ENCODE measurements at places on chromosomes 4 and X. TPM values are rescaled to one million over a fixed set of nuclear protein-coding genes. Genes with fewer than 3 reads are reported as not detected.
A peak's percentile ranks its signal among the peaks of the same experiment; 100 is the strongest.

DNA sequence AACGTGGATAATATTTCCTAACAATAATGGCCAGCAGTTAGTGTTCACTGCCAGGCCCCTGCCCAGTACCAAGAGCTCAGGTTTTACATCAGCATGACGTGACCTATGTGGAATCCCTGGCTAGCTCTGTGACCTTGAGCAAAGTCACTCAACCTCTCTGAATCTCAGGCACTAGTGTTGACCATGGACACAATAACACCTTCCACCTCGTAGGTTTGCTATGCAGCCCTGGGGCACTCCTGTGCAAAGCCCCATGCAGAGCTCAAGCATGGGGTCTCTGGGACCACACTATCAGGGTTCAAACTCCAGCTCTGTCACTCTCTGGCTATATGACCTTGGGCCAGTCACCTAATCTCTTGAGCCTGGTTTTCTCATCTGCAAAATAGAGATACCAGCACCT, 38.7 kb upstream of the MSX1 start:
- H3K4me1 ChIP-seq = no peaks in the 10 kb centered on the region
- H3K36me3 ChIP-seq = no peaks in the 10 kb centered on the region
- no peak for DNase-seq

GRCh38 chr4:74111990-74112389, 13.0 kb upstream of the CXCL2 start:
- H3K36me3 ChIP-seq = no peaks in the 10 kb centered on the region
- no peak for DNase-seq
- no peak overlapping the region for H3K27ac ChIP-seq
- no peaks in the 10 kb centered on the region for H3K4me1 ChIP-seq
- no peak overlapping the region for H3K4me3 ChIP-seq

DNA sequence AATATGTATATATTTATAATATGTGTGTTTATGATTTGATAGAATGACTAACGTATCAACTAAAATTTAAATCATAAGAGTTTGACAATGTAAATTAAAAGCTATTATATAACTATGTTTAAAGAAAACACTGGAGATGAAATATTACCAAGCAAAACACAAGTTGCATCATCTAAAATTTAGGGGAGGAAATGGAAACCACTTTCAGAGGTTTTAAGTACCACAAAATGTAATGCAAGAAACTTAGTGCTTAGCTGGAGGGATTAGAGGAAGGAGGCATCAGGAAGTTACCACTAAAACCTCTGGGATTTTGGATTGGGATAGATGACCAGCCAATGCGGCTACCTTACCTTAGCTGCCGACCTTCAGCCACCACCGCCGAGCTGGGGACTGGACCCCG, 1192.1 kb upstream of the PRKX start:
- no peak overlapping the region for H3K27ac ChIP-seq
- no peak for DNase-seq
- no peaks in the 10 kb centered on the region for H3K4me1 ChIP-seq
- no peaks in the 10 kb centered on the region for H3K36me3 ChIP-seq

- no peak overlapping the region for H3K4me3 ChIP-seq
- no peaks in the 10 kb centered on the region for H3K27me3 ChIP-seq
- H3K36me3 ChIP-seq = no peaks in the 10 kb centered on the region
These were observed 189.5 kb downstream of the APBB2 start for GRCh38 chr4:41024556-41025491.

- H3K4me3 ChIP-seq = no peak overlapping the region
- no peak overlapping the region for H3K27ac ChIP-seq
- no peaks in the 10 kb centered on the region for H3K27me3 ChIP-seq
- peaks cover 31% of the 10 kb centered on the region for H3K4me1 ChIP-seq
These were observed 64.3 kb upstream of the TLR2 start for GRCh38 chr4:153619811-153620210.

GRCh38 chr4:105714071-105714521, 5.5 kb downstream of the GSTCD start:
- H3K4me3 ChIP-seq = no peak overlapping the region
- H3K36me3 ChIP-seq = peaks cover 2% of the 10 kb centered on the region
- H3K27me3 ChIP-seq = peaks cover 2% of the 10 kb centered on the region
- DNase-seq = no peak
- peaks cover 13% of the 10 kb centered on the region for H3K4me1 ChIP-seq

DNA sequence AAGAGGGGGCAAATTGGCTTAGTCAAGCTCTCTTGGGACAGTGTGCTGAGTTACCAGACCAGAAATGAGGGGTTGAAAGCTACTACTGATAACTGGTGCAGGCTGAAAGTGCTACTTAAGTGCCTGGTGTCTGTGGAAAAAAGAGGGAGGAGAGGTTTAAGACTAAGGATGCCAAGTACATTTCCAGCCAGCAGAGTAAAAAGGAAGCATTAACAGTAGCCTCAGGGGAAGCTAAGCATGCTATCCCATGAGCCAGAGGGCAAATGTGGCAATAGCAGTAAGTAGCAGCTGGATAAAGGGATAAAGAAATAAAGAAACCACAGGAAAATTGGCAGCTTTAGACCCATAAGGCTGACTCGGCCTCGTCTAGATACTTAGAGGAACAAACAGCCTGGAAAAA, 196.3 kb upstream of the MAB21L2 start:
- no peaks in the 10 kb centered on the region for H3K4me1 ChIP-seq
- peaks cover 7% of the 10 kb centered on the region for H3K36me3 ChIP-seq
- no peaks in the 10 kb centered on the region for H3K27me3 ChIP-seq
- no peak overlapping the region for H3K27ac ChIP-seq
- H3K4me3 ChIP-seq = no peak overlapping the region

DNA sequence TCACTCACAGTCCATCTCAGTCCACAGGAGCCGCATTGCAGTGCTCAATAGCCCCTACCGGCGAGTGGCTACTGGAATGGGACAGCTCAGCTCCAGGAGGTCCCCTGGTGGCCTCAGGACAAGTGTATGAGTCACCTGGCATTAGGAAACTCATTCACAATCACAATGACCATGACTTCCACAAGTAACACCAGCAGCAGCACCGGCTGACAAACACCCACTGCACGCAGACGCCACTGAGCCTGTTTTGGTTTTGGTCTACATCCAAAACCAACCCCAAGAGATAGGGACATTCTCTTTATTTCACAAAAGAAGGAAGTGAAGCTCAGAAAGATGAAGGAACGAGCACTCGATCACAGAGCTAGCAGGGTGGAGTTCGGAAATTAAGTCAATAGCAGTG, 8.1 kb downstream of the JAKMIP1 start:
- H3K27me3 ChIP-seq = peaks cover 1% of the 10 kb centered on the region
- H3K4me3 ChIP-seq = no peak overlapping the region
- peaks cover 25% of the 10 kb centered on the region for H3K36me3 ChIP-seq
- H3K27ac ChIP-seq = no peak overlapping the region
- DNase-seq = no peak

GRCh38 chrX:64427281-64427680, 32.0 kb upstream of the MTMR8 start:
- H3K27ac ChIP-seq = no peak overlapping the region
- no peak overlapping the region for H3K4me3 ChIP-seq
- H3K27me3 ChIP-seq = no peaks in the 10 kb centered on the region

DNA sequence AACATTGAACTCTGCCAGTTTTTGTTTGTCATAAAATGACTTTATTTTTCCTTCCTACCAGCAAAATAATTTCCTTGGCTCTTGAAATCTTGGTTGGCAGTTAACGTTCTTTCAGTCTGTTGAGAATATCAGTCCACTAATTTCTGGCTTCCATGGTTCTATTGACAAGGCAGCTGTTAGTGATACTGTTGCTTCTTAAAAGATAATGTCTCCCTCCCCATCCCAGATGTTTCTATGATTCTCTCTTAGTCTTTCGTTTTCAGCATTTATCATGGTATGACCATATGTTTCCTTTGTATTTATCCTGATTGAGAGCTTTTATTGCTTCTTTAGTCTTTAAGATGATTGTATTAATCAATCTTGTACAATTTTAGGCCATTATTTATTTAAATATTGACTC, 81.1 kb upstream of the STK26 start:
- no peaks in the 10 kb centered on the region for H3K4me1 ChIP-seq
- no peak overlapping the region for H3K27ac ChIP-seq
- no peak for DNase-seq
- H3K36me3 ChIP-seq = peaks cover 1% of the 10 kb centered on the region

DNA sequence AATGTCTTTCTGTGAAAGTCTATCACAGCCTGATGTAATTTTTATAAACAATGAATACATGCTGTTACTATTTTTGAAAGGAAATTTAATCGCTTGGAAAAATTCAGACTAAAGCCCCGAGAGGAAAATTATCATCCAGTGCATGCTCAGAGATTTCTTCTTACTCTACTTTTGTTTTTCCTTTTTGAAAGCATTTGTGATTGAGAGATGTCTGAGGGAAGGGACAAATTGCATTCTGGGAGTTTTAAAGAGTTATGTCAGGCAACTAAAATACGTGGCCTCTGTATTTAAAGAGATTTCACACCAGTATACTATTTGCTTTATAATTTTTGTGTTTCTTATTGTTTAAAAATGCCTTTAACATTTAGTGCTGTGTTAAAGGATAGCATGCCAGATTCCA, 1.4 kb upstream of the ZFX start:
- peak overlapping the region; percentile 96 for H3K27ac ChIP-seq
- H3K27me3 ChIP-seq = no peaks in the 10 kb centered on the region
- peak overlapping the region; percentile 77 for H3K4me3 ChIP-seq
- peaks cover 23% of the 10 kb centered on the region for H3K36me3 ChIP-seq

DNA sequence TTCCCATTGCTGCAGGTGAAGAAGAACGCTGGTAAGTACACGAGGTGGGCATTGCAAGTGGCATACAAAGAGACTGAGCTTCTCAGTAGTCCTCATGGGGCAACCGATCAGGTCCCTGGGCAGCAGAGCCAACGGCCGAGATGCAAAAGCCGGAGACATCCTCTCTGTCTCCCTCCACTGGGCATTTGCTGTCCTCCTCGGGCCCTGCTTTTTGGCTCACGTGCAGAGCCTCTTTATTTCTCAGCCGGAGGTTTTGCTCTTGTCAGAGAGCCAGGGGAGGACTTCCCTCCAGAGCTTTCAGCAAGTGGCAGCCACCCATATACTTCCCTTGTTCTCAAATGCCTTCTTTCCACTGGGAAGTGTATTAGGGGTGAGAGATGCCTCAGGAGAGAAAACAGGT, 18.0 kb downstream of the STARD8 start:
- DNase-seq = no peak
- H3K4me3 ChIP-seq = no peak overlapping the region
- H3K4me1 ChIP-seq = no peaks in the 10 kb centered on the region
- no peak overlapping the region for H3K27ac ChIP-seq

GRCh38 chr4:37988670-37989069, 28.5 kb downstream of the PTTG2 start:
- no peak overlapping the region for H3K27ac ChIP-seq

DNA sequence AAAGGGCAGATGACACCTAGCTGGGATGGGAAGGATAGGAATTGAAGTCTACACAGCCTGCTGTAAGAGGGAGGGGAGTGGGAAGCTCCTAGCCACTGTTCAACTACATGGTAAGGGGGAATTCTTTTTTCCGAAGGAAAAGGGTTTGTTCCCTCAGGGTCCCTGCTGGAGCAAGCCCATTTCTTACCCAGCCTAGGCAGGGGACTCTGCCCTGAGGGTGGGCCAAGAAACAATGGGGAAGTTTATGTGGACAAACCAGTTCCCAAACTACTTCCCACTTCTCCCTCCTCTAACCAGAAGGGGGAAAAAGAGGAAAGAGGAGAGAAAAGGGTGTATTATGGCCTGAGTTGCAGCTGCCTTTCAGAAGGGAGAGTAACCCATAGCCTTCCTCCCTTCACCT, 13.5 kb upstream of the VSIG4 start:
- H3K36me3 ChIP-seq = no peaks in the 10 kb centered on the region
- H3K27me3 ChIP-seq = no peaks in the 10 kb centered on the region
- H3K27ac ChIP-seq = no peak overlapping the region
- DNase-seq = no peak
- H3K4me1 ChIP-seq = no peaks in the 10 kb centered on the region

GRCh38 chr4:182978152-182978827, 61.1 kb upstream of the DCTD start:
- no peak overlapping the region for H3K4me3 ChIP-seq
- no peak overlapping the region for H3K27ac ChIP-seq
- H3K27me3 ChIP-seq = peaks cover 25% of the 10 kb centered on the region
- no peak for DNase-seq
- no peaks in the 10 kb centered on the region for H3K36me3 ChIP-seq

DNA sequence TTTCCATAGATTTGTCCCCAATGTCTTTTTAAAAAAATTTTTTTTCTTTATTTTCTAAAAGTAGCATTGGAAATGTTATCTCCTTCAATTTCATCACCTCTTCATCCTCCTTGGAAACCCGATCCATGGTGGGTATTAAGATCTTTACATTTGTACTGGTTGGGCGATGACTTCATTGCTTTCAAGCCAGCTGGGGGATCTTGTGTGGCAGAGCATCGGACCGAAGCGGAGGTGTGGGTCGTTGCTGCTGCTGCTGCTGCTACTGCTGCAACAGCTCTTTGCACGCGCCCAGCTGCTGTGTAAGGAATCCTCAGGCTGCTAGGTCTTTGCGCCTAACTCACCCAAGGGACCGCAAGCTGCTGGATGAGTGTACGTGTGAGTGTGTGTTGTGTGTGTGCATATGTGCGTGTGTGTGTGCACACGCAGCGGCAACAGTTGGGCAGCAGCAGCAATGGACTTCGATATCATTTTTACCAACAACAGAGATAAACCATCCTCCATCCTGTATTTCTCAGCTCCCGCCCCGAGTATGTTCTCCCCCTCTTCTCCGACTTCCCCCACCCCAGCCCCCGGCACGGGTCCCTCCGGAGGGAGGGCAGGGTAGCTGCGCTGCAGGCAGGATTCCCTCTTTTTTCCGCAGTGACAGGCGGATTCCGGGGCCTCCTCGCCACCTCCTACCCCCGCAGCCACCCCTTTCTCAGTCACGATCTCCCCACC, 768 bp upstream of the CDKL5 start:
- peaks cover 5% of the 10 kb centered on the region for H3K27me3 ChIP-seq
- peaks cover 14% of the 10 kb centered on the region for H3K4me1 ChIP-seq
- H3K36me3 ChIP-seq = no peaks in the 10 kb centered on the region
- peak overlapping the region; percentile 86 for H3K4me3 ChIP-seq
- peak overlapping the region; percentile 85 for H3K27ac ChIP-seq
- peak; percentile 15 for DNase-seq

- DNase-seq = no peak
- H3K27ac ChIP-seq = no peak overlapping the region
- no peaks in the 10 kb centered on the region for H3K36me3 ChIP-seq
- no peaks in the 10 kb centered on the region for H3K27me3 ChIP-seq
These were observed 991.6 kb downstream of the FAT4 start for GRCh38 chr4:126306152-126306869.

GRCh38 chrX:7149411-7149810, 1.5 kb upstream of the PUDP start:
- H3K4me1 ChIP-seq = peaks cover 16% of the 10 kb centered on the region
- H3K36me3 ChIP-seq = peaks cover 2% of the 10 kb centered on the region
- DNase-seq = no peak
- H3K27ac ChIP-seq = no peak overlapping the region

GRCh38 chr4:891747-892146, 40.4 kb downstream of the GAK start:
- no peaks in the 10 kb centered on the region for H3K27me3 ChIP-seq
- no peak overlapping the region for H3K4me3 ChIP-seq
- H3K27ac ChIP-seq = no peak overlapping the region
- H3K36me3 ChIP-seq = peaks cover 48% of the 10 kb centered on the region
- no peaks in the 10 kb centered on the region for H3K4me1 ChIP-seq

Gene USP11
- 26.0 TPM for total RNA-seq

Gene CC2D2A
- not detected for total RNA-seq

Gene SSX2B
- not detected for total RNA-seq

Gene MOB1B
- 18.1 TPM for total RNA-seq

Gene DGKK
- total RNA-seq = not detected

Gene PABPC4L
- total RNA-seq = not detected

Gene ADAM29
- not detected for total RNA-seq

Gene TSPAN5
- 17.4 TPM for total RNA-seq

Measured in activated CD4-positive, alpha-beta T cell treated with anti-CD3 and anti-CD28 coated beads, Interleukin-2, amount 10 ng/mL, durations not matched to agents 7 days and 5 days (primary cell).